Left ventricle myocardium superior (tissue), 1 donor: ENCODE measurements at places on chromosomes 6 and 20.
A peak's percentile ranks its signal among the peaks of the same experiment; 100 is the strongest.

DNA sequence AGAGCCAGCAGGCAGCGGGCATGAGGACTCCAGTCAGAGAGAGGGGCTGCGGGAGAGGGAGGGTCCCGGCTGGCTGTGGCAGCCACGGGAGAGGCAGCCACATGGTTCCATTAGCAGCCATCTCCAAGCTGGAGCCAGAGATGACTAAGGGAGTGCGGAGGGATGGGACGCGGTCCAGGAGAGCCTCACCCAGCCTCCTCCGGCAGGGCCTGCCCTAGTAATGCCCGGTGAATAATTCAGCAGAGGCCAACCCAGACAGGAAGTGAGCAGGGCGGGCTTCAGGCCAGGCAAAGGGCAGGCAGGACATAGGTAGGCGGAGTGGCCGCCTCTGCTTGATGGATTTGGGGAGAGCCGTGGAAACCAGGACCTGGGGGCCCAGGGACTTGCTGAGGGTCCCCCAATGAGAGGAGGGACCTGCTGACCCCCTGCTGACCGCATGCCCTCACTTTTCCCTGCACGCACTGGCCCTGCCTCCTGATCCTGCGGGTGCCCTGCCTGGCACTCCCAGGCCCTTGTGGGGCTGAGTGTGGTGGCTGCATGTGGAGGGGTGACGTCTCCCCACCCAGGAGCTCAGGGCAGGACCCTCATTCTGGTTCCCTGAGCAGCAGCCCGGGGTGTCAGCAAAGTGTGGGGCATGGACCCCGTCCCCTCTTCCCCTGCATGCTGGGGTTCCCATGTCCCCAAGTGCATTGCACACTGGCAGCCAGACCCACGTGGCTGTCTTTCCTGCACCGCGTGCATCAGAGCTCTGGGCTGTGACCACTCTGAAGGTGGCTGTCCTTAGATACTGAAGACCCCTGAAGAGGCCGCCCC lies 51.8 kb upstream of the SLCO4A1 start:
- peak; percentile 39 for DNase-seq

DNA sequence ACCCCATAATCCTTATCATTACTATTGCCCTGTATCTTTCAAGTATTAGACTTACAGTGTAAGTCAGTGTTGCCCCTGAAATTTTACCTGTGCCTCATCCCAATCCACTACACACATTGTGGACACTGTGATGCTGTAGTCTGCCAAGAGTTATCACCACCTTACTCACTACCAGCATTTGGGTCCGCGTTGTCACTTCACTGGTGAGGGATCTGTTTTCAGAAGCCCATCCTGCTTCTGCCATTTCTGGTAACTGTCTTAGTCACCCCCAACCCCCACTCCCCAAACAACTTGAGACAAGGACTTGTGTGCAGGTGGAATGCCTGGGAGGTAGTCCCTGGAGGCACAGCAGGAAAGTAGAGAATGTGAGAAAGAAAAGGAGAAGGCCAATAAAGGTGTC lies 6.0 kb upstream of the RAB44 start:
- DNase-seq: no peak

GRCh38 chr6:40948570-40948969 lies 90.5 kb downstream of the UNC5CL start:
- DNase-seq: no peak

GRCh38 chr6:128601060-128601459 lies 80.7 kb upstream of the PTPRK start:
- no peak for DNase-seq

GRCh38 chr6:34958734-34959133 lies 69.7 kb downstream of the ANKS1A start:
- no peak for DNase-seq
